ENCODE measurements at places on chromosomes 3 and 15.
A peak's percentile ranks its signal among the peaks of the same experiment; 100 is the strongest.

GRCh38 chr3:133934996-133935842 is 39.5 kb upstream of the RAB6B start:
- no peak for DNase-seq

GRCh38 chr15:73383310-73384189 is 14.8 kb upstream of the HCN4 start:
- no peak for DNase-seq

- no peak for DNase-seq
These were observed 70.3 kb downstream of the SENP2 start for GRCh38 chr3:185656321-185656840.

DNA sequence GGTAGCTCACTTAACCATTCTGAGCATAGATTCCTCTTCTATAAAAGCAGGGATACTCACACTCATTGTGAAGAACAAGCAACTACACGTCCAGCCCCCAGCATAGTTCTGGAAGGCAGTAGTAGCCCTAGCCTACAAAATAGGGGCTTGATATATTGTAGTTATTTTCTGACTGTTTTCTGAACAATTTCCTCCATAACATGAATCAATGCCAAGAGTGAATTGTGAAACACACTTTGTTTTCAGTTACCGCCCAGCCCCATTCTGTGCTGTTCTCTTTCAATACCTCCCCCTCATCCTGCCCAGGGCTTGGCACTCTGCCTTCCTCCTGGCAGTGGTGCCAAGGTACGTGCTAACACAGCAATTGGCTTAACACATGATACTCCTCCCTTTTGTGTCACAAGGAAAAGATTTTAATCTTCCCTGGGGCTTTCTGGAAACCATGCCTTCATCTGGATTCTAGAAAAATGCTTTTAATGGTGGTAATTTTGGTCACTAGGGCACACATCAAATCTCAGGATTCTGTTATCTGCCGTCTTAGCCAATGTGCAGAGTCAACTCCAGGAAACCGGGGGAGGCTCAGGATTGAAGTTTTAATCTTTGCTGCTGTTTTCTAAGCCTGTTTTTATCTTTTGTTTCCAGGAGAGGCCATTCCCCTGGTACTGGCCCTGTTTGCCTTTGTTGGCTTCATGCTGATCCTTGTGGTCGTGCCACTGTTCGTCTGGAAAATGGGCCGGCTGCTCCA is 37.2 kb downstream of the IL20RB start:
- no peak for DNase-seq

GRCh38 chr15:81418891-81419290 is 44.9 kb upstream of the TMC3 start:
- no peak for DNase-seq

- DNase-seq = no peak
These were observed 21.7 kb upstream of the PPP4R2 start for GRCh38 chr3:72974956-72975355.

DNA sequence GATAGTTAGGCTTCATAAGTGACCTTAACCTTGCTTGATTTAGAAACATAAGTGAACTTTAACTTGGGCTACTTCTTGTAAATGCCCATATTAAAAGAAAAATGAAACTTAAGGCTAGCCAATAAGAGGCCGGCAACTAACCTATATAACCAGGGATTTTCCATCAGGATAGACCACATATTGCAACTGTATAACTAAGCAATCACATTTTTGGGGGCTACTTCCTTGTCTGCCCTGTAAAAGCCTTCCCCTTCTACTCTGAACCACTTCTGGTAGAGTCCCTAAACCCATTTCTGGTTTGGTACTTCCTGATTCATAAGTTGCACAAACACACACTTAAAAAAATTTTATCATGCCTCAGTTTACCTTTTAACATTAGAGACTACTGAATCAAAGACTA is 150.9 kb upstream of the UBE2E2 start:
- DNase-seq = no peak

GRCh38 chr3:20546636-20547035 is 360.6 kb upstream of the SGO1 start:
- DNase-seq = no peak

GRCh38 chr3:53194210-53195065 is 33.4 kb downstream of the PRKCD start:
- DNase-seq = no peak

- no peak for DNase-seq
These were observed 14.9 kb downstream of the LIPH start for GRCh38 chr3:185537369-185537970.

DNA sequence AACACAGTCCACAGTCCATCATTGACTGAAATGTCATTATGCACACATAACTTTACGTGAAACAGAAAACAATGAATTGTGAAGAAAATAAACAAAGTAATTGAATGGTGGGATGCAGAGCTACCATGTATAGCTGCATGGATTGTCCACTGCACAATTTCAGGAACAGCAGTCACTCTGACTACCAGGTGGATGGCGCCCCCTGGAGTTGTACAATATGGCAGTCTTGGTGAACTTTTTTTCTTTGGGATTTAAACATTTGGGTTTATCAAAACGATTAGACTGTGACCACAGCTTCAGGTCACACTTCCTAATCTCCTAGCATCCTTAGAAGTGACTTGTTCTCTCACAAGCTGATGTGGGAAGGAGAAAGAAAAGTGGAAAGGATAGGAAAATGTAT is 48.9 kb upstream of the TCF12 start:
- DNase-seq = no peak

DNA sequence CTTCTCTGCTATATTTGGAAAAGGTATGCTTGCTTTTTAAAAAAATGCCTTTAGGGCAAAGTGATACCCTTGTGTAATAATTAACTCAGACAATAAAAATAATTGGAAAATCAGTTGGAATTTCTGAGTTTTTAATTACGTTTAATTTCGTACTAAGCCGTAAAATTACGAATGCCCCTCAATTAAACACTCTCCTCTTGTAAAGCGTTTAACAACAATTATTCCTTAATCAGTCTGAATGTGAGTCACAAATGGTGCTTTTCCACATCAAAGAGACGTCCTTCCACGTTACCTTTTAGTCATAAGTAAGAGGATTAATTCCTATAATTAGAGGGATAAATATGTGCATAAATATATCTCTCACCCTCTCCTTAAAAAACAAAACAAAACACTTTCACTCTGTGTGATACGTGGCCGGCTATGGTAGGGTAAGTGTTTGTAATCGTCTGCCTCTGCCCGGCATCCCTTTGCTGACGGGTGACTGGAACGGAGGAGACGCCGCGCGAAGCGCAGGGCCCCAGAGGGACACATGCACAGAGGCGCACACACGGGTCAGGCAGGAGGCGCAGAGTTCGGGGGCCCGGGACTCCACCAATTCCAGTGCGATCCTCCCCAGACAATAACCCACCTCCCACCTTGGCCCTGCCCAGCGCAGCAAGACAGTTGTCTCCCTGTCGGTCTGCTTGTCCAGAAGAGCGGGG is 9.7 kb upstream of the MEIS2 start:
- peak; percentile 72 for DNase-seq

GRCh38 chr15:83733206-83733605 is 79.3 kb downstream of the ADAMTSL3 start:
- DNase-seq = no peak

GRCh38 chr15:67504056-67504455 is 16.9 kb upstream of the C15orf61 start:
- DNase-seq = no peak

GRCh38 chr15:70279096-70279495 is 181.4 kb upstream of the TLE3 start:
- DNase-seq = no peak

- DNase-seq = no peak
These were observed 54.3 kb upstream of the HACD2 start for GRCh38 chr3:123638936-123639689.

DNA sequence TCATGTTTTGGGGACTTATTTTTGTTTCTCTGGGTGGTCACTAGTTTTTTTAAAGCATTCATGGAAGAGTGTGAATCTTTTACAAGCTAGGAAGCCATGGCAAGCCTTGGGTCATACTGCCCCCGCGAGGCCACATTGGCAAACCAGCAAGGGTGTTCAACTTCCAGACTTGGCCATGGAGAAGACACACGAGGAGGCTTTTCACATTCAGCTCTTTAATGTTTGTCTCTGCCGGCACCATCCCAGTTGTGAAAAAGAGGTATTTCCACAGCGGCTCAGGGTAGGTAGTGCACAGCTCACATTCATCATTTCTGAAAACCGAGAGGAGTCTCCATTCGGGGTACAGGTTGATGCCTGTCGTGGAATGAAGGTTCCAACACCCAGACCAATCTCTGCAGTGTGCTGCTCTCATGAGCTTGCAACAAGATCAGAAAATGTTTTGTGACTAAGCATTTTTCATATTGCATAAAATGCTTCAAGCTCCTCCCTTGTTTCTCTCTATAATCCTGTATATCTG is 7.7 kb downstream of the CCR5 start:
- peak; percentile 71 for DNase-seq

- DNase-seq = no peak
These were observed 21.0 kb downstream of the STXBP5L start for GRCh38 chr3:120928991-120929390.

DNA sequence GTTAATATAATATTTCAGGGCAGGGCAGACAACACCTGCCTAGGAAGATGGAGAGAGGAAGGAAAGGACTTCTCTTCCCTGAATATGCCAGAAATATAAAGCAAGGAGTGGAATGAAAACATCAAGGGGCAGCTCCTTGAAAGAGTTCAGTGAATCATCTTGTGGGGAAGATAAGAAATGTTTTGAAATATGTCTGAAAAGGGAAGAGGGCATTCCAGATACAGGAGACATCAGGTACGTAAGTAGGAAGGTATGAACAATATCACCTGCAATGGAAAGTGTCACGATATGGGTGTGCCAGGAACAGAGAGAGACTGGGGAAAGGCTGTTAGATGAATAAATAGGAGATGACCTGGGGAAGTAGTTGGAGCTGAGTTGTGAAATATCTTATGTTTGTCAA is 75.8 kb upstream of the WDR72 start:
- DNase-seq = no peak

DNA sequence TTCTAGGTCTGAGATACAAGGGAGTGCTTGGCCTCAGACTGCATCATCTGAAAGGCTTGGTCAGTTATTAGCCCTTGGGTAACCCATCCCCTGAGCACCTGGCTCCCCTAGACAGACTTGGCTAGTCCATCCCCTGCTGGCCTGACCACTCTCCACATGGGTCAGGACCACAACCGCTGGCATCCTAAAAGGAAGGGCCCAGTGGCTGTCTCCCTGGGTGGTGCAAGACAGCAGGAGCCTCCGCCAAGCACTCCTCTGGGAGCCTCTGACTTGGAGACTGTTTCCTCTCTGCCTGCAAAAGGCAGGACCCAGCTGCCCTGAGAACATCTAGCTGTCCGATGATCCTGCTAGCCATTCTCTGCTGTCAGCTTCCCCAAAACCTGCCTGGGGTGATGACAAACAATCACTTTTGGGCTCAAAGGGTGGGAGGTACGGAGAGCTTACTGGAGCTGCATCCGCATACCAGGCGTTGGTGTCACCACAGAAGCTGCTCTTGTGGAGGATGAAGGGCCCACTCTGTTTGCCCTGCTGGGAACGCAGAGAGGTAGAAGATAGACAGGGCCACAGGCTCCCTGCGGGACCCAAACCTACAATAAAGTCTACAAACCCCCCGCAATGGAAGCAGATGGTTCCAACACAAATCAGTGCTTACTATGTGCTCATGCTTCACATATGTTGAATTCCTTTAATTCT is 108.0 kb upstream of the PRR20G start:
- peak; percentile 34 for DNase-seq

- peak; percentile 46 for DNase-seq
These were observed 28.6 kb upstream of the SEMA3F start for GRCh38 chr3:50126287-50127211.

DNA sequence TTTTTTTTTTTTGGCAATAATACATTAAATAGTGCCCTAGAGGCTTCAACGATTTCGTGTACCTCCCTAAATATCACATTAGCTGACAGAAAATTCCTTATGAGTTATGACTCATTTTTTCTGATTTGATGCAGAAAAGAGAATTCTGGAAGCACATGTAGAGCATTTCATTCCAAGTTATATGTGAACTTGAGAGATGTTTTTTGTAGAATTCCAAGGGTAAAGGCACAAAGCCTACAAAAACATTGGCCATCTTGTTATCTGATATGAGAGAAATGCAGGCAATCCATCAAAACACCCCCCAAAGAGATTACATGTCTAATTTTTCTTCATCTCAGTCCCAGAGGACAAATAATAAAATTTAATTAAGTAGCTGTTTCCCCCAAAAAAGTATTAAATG is 6.7 kb upstream of the PFN2 start:
- no peak for DNase-seq

DNA sequence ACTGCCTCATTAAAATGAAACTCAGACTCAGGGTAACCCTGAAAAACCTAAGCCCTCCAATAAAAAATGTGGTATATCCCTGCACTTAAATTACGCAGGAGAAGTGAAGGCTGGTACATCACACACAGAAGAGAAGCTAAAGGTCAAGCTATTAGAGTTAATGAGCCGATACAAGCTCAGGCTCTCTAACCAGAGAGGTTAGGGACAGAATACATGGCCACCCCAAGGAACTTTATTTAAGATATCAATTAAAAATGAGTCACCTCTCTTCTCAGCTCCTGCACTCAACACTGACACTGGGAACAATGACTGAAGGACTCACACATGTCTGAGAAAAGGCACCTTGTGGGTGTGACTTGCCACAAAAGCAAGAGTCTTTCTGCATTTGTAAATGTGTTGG is 800.6 kb upstream of the CFAP20DC start:
- DNase-seq = no peak

DNA sequence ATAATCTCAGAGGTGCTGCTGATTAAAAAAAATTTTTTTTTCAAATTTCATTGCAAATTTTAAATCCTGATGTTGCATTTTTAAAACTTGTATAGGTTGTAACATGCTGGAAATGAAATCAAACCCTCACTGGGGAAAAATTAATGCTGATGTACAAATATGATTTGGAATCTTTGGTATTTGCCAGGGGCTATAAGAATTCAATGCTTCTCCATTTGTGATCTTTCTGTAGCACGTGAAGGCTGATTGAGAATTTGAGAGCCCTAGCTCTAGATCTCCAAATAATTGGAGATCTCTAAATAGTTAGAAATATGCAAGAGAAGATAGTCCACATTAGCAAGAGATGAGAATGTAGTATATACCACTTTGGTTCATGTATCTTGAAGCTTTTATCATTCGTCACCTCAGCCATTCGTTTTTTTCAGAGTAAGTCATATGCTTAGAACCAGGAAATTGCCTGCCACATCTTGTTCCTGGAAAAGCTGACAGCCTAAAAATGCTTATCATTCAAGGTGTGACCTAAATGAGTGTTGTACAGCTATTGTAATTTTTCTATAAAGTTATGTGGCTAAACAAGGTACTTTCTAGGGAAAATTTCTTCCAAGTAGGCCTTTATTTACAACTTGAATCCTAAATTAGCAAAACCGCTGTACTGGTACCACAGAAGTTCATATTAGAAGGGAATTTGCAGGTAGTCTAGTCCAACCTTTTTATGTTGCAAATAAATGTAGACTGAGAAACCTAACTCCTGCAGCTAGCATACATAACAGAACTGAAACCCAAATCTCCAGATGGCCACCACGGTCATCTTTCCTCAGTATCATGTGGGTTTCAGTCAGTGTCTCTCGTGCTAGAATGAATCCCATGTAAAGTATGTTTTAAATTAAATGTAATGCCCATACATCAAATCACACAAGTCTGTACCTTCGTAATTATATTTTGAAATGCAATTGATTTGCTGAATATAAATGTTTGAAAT is 48.5 kb downstream of the FNDC3B start:
- no peak for DNase-seq
